ENCODE measurements at places on chromosomes 6 and 20.

DNA sequence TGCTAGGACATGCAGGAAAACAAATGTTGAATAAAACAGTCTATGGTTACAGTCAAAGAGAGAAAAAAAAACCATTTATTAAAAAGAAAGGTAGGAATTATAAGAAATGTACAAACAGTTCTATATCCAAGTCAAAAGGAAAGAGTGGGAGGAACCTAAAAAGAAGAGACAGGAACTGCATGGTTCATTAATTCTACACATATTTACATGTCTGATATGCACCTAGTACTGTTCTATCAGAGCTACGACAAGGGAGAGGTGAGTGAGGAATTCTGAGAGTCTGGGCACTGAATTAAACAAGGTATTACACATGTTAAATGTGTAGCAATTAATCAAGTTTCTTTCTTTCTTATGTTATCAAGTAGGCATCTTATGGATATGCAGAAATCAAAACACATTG is 41.9 kb downstream of the SYCP2 start:
- no peak for DNase-seq

GRCh38 chr6:89048985-89049384 is 31.6 kb upstream of the PNRC1 start:
- peak; percentile 68 for DNase-seq

GRCh38 chr20:60785785-60786184 is 466.3 kb upstream of the CDH4 start:
- DNase-seq: no peak

DNA sequence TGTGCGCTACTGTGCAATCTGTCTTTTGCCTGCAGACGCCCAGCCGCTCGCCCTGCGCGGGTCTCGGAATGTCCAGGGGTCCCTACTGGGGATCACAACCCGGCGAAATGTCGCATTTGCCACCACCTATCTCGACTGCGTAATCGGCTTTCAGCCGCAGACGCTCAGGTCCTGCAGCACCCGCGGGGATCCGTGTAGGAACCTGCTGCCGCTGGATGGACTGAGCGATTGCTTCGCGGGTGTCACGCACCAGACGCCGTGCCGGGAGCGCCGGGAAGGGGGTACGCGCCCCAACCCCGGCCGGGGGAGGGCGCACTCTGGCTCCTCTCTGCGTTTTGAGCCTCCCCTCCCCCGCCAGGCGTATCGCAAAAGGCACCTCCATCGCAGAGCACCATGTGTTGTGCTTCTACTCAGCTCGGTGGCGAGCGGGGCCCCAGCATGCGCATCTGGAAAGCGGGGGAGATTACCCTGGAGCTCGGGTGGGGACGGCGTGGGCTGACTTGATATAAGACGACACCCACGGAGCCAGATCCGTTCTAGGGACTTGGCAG is 747 bp upstream of the PTPRA start:
- DNase-seq: peak; percentile 43

Measured in bronchial epithelial cell (primary cell).